MV-4-11 (cell line): ENCODE measurements at places on chromosomes 5 and 9.

- no peak for DNase-seq
Measured at GRCh38 chr9:15738011-15738410, 185.2 kb downstream of the CCDC171 start.

- DNase-seq: no peak
Measured at GRCh38 chr5:78367318-78367991, 7.0 kb downstream of the SCAMP1 start.

- peak; percentile 76 for DNase-seq
Measured at GRCh38 chr9:89080193-89080592, 88.9 kb downstream of the S1PR3 start.

- no peak for DNase-seq
Measured at GRCh38 chr9:69470186-69470977, 145.4 kb downstream of the ENTREP1 start.

GRCh38 chr9:130421154-130421801, 23.5 kb upstream of the ASS1 start:
- DNase-seq: no peak

DNA sequence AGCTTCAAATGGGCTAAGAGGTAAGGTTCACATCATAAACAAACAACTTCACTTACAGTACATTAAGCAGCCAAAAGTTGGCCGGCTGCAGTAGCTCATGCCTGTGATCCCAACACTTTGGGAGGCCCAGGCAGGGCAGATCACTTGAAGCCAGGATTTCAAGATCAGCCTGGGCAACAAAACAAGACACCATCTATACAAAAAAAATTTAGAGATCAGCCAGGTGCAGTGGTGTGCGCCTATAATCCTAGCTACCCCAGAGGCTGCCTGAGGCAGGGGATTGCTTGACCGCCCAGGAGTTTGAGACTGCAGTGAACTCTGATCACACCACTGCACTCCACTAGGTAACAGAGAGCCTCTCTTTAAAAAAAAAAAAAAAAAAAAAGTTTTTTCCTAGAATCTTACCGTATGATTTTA, 16.9 kb downstream of the UBTD2 start:
- DNase-seq: no peak

DNA sequence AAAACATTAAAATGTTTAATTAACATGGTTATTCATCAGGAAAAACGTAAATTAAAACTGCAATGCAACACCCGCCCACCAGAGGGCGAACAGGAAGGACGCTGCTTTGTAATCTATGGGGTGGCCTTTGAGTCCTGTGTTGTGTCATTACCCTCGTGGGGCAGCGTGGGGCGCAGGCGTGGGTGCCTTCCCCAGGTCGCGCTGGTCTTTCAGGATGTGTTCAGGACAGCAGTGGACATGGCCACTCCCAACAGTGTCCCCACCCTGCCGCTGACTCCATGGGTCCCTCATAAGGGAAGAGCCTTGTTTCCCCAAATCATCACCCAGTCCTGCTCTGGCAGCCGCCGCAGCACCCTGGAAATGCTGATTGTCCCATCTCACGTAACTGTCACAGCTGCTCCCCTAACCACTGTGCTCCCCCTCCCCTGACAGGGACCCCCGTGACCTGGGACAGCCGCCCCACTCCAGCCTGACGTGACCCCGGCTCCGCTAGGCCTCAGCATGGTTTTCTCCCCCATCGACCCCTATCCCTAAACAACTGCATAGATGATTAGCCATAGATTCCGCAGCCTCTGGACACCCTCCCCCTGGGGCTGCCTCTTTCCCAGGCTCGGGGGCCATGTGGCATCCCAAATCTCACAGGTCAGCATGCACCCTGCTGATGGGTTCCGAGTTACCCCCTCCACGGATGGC, 36.4 kb downstream of the GLT6D1 start:
- peak; percentile 30 for DNase-seq

DNA sequence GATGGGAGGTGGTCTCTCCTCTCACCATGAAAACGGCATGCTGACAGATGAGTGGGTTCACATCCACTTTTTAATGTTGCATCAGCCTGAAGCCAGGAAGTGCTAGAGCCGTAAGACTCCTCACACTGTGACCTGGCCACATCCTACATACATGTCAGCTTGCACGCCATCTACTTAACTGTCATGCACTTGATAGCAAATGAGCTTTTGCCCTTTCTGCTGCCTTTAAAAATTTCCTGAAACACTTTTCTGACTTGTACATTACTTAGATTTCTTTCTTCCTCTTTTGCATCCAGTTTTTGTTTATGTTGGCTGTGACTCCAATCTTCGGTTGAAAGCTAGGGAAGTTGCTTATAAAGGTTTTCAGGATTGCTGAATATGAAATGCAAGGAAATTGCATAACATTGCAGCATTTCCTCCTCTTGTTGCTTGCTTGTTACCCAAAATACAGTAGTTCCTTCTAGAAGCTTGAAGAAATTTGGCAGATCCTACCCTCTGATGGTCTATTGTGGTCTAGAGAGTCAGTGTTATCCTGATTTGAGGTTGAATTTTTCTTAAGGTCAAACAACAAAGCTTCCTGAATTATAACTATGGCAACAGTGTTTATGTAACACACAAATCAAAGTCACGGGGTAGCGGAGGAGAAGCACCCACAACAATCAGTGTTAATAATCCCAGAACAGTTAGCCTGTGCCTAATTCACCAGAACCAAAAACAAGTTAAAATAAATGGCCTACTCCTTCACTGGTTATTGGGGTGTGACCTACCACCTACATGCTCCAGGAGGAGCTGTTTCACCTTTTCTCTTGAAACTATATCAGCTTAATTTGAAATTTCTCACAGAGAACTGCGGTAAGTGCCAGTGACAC, 232.5 kb downstream of the ARHGAP26 start:
- peak; percentile 100 for DNase-seq

DNA sequence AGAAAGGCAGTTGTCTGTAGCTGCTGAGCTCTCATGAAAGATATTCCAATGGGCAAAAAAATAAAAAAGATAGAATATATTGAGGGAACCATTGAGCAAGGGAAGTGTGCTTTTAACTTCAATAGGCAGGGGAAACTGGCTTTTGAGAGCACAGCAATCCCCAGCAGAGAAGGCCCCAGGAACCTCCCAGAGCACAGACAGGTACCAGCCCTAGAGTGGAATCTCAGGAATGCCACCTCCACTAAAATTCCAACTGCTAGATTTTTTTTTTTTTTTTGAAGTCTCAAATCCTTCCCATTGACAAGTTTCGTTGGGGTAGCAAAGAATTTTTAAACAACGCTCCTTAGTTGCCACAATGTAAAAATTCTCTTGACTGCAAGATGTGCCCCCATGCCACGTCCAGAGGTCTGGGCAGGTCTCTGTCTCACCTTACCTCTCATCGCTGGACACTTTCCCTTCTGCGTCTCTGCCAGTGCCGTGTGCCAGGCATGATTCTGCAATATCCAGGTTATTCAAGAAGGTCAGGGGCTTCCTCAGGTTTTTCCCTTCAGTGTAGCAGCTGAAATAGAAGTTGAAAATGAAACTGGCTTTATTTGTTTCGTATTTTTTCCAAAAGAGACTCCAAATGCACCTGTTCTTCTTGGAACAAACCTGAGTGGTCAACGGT, 64.2 kb upstream of the IRX1 start:
- DNase-seq: no peak

- no peak for DNase-seq
Measured at GRCh38 chr5:127298656-127299055, 8.1 kb downstream of the MEGF10 start.

GRCh38 chr5:55869847-55870246, 18.7 kb downstream of the IL31RA start:
- DNase-seq: no peak

- DNase-seq: no peak
Measured at GRCh38 chr5:137264573-137264972, 234.6 kb downstream of the SPOCK1 start.

GRCh38 chr5:156327296-156327695, 332 bp downstream of the SGCD start:
- no peak for DNase-seq

DNA sequence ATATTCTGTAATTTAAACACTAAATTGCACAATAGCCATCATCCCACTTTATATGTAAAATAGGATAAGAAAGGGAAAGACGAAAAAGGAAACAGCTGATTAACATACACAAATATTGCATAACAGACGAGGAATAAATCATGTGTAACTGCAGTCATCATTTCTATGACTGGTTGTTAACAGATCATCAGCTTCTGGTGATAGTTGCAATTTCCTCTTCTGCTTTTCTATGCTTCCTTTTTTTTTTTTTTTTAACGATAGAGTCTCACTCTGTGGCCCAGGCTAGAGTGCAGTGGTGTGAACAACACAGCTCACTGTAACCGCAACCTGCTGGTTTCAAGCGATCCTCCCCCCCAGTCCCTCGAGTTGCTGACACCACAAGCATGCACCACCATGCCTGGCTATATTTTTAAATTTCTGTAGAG, 22.5 kb upstream of the JAKMIP2 start:
- peak; percentile 99 for DNase-seq

- DNase-seq: peak; percentile 81
Measured at GRCh38 chr5:137695651-137696428, 40.0 kb downstream of the KLHL3 start.

DNA sequence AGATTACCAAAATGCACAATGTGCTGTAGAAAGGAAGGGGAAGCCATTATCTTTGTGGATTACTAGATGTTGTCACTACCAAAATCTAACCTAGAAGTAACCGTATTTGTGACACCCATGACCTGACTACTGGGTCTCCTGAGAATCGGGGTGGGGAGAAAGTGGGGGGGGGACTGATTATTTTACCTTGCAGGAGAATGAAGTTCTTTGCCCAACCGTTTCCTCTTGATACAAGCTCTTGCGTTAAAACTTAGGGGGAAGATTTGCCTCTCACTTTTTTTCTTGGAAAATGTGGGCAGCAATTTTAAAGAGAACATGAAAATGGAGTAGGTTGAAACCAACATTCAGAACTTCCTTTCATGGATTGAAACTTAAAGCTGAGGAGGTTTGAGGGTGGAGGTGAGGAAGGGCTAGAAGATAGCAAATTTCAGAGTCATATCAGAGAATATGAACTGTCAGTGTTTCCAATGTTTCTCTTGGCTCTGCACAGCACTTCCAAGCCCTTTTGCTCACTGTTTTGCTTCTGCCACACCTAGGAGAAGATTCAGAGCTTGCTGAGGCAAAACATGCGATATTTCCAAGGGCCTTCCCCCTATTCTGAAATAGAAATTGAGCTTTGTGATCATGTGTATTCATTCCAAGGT, 280.8 kb downstream of the AOPEP start:
- DNase-seq: no peak

GRCh38 chr5:163595932-163596607, 90.7 kb downstream of the MAT2B start:
- no peak for DNase-seq

DNA sequence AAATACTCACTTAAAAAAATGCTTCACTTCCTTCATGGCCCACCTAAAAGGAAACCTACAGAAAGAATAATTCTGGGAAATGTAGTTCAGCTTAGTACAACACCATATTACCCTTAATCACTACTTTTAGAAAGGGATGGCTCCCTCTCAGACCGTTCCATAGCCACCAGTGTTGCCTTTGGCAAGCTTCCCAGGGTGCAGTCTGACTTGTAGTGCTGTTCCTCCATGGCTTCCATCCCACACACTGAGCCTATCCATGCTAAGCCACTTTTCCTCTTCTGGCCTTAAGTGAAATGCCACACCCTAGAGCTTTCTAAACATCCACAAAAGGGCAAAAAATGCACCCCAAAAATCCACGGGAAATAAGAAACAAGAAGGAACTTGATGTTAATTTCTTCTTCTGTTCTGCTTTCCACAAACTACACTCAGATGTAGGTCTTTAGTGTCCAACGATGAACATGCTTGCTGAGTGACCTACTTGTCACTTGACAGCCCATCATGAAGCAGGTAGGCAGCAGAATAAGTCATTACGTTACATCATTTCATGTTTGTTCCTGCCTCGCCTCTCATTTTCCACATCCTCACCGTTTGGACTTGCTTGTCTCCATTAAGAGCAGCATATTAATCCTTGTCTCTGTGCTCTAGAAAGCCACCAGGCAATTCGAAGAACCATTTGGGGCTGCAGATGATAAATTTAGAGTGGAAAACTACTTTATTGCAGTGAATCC, 391.1 kb upstream of the GRAMD2B start:
- DNase-seq: no peak

DNA sequence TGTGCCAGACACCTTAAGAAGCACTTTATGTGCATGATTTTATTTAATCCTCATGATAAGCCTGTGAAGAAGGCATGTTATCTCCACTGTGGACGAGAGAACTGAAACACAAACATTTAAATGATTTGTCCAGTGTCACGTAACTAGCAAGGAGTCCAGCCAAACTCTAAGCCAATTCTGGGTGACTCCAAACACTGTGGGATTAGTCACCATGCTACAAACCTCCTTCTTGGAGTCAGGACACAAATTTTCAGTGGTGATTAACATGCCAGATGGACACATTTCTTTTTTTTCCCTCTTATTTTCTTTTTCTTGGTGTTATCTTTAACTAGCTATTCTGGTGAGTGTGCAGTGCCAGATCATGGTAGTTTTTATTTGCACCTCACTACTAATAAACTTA, 316.8 kb downstream of the NDUFS4 start:
- DNase-seq: no peak

DNA sequence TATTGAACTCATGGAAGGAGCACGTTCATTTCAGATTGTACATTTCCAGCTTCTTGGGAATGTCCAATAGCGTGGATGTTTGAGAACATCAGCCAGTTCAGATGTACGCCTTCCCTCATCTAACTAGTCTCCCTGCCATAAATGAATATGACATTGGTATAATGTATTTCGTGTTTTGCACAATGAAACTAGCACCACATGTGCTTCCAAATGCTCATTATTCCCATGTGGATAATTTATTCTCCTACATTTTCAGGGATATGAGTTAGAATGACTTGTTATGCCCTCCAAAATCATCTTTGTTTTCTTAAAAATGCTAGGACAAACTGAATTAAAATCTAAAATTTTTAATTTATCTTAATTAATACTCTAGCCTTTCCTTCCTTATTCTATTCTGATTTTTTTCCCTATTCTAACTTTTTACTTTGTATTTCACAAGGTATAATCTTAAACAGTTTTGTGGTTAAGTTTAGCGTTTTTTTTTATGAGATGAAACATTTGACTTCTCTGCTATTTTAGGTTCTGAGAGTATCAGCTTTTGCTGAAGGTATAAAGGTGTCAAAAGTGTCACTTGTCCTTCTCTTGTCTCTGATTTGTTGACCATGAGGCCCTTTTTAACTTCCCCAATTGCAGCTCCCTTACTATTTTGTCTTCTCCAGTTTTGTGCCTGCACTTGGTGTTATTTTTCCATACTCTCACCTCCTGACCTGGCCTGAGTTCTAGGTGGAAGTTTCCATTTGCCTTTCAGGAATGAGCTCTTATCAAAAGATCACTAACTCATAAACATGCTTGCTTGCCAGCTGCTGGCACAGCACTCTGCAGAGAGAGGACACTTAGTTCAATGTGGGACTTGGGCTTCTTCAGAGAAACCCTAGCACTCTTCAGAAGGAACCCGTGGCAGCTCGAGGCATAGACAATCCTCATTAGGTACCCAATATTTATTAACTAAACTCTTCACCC, 106.8 kb downstream of the FRMD3 start:
- no peak for DNase-seq

GRCh38 chr9:128619127-128619526, 37.5 kb downstream of the DYNC2I2 start:
- no peak for DNase-seq

- DNase-seq: no peak
Measured at GRCh38 chr9:120710110-120710981, 3.9 kb downstream of the MEGF9 start.
